ENCODE measurements at places on chromosomes 2 and 18. TPM values are rescaled to one million over a fixed set of nuclear protein-coding genes. Genes with fewer than 3 reads are reported as not detected.

Gene GPAT2
- 5.2 TPM for total RNA-seq

Gene TOGARAM2
- 4.6 TPM for total RNA-seq

Gene MAB21L4
- not detected for total RNA-seq

Gene LBX2
- total RNA-seq = 0.35 TPM

Gene ANTXR1
- total RNA-seq = 0.12 TPM

Gene IL1B
- total RNA-seq = not detected

Gene CRYGC
- total RNA-seq = not detected
